Tibial nerve (tissue), 4 donors: ENCODE measurements at places on chromosomes 7 and 10. TPM values are rescaled to one million over a fixed set of nuclear protein-coding genes. Genes with fewer than 3 reads are reported as not detected.

DNA sequence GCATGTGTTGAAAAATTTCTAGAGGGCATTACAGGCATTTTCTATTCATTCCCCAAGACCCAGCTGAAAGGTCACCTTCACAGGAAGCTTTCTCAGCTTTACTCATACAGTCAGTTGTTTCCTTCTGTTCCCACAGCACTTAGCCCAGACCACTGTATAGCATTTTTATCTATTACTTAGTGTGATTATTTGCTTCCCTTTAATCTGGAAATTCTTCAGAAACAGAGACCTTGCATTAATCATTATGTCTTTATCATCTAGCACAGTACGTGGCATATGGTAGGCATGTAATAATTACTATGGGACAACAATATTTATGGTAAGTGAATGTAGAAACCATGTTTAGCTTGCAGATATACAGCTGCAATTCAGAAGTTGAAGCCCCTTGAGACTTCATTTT lies 38.2 kb upstream of the CDK6 start:
- DNase-seq, result no peak

KIAA1217 gene
- 38.5 TPM for total RNA-seq

GRCh38 chr7:159121476-159121875 lies 23.2 kb downstream of the VIPR2 start:
- DNase-seq, result no peak

DNA sequence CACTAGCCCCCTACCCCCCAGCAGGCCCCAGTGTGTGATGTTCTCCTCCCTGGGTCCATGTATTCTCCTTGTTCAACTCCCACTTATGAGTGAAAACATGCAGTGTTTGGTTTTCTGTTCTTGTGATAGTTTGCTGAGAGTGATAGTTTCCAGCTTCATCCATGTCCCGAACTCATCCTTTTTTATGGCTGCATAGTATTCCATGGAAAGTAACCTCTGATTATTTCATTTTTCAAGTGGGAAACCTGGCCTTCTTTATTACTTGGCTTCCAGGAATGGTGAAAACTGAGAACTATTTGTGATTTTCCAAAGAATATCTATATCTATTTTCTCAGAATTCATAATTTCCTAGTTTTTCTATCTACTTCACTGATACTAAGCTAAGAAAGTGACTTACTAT lies 235.0 kb downstream of the MTERF1 start:
- DNase-seq, result no peak

GLI3 gene
- 8.6 TPM for total RNA-seq

GRCh38 chr7:82141427-82141826 lies 302.1 kb downstream of the CACNA2D1 start:
- no peak for DNase-seq

CCDC146 gene
- total RNA-seq, result 23.6 TPM

GRCh38 chr7:84264396-84264795 lies 69.8 kb upstream of the SEMA3A start:
- no peak for DNase-seq

GRCh38 chr7:35533902-35534301 lies 161.0 kb downstream of the HERPUD2 start:
- no peak for DNase-seq

- DNase-seq, result no peak
Measured at GRCh38 chr10:89091496-89091895, 100.9 kb downstream of the FAS start.

DNA sequence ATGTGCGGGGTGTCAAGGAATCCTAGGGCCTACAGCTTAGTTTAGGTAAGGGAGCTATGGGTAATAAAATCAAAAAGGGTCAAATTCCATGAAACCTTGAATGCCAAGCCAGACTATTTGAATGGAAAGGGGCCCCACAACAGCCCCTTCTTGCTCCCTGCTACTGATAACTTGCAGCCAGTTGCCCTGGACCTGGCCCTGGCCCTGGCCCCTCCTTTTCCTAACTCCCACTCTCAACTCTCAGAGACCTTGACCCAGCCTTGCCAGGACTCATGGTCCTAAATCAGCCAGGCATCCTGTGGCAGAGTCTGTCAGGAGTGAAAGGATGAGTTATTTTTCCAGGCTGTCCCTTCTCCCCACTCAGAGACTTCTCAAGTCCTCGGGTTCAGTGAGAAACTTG lies 5.9 kb downstream of the KCNIP2 start:
- DNase-seq, result no peak

- DNase-seq, result peak; percentile 74
Measured at GRCh38 chr10:103616705-103617601, 123.4 kb downstream of the NEURL1 start.

PRSS1 gene
- 5.1 TPM for total RNA-seq

- DNase-seq, result no peak
Measured at GRCh38 chr7:46742601-46743000, 821.5 kb upstream of the IGFBP3 start.

- DNase-seq, result no peak
Measured at GRCh38 chr7:115009139-115009538, 87.2 kb downstream of the MDFIC start.

OPN1SW gene
- not detected for total RNA-seq

DNA sequence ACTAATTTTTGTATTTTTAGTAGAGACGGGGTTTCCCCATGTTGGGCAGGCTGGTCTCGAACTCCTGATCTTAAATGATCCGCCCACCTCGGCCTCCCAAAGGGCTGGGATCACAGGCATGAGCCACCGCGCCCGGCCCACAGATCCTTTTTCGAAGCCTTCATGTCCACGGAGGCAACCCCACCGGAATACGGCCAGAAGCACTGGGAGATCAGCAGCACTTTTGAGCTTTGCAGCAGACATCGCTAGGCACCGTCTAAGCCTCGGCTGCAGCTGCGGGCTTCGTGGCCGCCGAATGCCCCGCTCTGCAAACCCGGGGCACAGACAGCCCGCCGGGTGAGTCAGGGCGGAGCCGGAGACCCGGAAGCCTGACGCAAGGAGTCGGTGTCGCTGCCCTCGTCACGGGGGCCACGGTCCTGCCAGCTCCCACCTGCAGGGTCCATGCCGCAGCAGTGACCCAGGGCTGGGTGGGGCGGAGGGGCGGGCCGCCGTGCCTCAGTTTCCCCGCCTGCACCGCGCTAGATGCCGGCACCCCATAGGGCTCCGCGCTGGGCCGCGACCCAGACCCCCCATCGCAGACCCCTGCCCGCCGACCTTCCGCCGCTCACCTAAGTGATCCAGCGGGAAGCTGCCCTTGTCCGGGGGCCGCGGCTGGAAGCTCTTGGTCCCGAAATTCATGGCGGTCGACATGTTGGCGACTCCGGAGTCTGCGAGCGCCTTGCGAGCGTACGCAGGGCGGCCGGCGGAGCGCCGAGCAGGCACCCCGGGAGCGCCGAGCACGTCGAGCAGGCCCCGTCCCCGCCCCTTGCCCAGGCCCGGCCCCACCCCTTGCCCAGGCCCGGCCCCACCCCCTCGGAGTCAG lies at the start of gene COX19:
Gene COX19 (minus strand): TSS at position 730 of the 862 bp plus-strand sequence. CDS start 40 bp downstream, at position 690.
- DNase-seq, result peak; percentile 69

UNCX gene
- not detected for total RNA-seq

DNA sequence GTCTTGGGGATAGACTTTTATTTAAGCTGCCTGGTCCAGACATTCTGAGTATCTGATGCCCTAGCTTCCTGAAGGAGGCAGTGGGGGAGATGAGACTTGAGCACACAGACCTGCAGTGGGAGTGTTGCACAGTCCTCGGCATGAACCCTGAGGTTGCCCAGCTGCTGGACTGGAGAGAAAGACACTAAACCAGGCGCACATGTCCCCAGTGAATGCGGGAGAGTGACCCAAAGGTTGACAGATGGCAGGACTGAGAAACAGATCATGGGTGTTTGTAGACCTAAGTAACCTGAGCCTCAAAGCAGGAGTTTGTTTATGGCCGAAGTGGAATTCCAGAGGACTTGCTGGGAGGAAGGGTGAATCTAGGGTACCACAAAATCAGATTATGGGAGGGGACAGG lies 15.7 kb upstream of the MSRB2 start:
- no peak for DNase-seq

- no peak for DNase-seq
Measured at GRCh38 chr10:97328646-97329453, 5.7 kb downstream of the FRAT2 start.

- no peak for DNase-seq
Measured at GRCh38 chr10:124974131-124974530, 32.2 kb downstream of the ZRANB1 start.

- DNase-seq, result no peak
Measured at GRCh38 chr7:3244241-3244814, 56.7 kb upstream of the SDK1 start.

PKD2L1 gene
- not detected for total RNA-seq

DNA sequence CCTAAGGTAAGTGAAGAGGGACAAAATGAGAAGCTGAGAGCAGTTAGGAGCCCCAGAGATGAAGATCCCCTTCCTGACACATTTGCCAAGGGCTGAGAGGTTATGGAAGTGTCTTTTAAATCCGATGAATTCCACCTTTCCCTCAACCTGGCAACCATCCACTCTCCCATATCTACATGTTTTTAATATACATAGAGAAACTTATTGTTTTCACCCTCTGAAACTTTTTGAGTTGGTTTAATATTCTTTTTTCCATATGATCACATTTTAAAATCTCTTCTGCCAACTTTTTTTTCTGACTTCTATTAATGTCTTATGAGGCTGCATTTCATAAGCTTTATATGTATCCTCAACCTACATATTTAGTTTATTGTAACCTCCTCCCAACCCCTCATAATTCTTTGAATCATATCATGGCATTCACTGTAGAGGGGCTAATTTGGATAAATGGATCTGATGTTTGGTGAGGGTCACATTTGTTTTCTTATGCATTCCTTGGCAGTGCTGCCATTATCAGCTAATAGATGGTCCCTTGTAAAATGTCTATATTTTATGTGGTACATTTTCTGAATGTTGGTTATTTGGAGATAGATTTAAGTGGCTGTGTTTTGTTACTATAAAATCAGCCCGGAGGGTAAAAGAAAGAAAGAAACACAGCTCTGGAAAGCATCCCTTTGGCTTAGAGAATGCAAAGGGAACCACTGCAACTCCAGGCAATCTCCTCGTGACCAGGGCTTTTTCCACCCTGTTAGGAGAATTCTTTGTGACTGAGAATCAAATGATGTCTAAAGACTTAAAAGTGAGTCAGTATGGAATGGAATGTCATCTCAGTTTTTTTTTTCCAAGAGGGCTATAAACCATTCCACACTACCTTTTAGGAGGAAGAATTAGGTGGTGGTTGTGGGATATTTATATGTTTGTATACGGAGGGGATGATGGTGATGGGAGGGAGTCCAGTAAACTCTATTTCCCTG lies 334.4 kb downstream of the SUGCT start:
- DNase-seq, result no peak

DNA sequence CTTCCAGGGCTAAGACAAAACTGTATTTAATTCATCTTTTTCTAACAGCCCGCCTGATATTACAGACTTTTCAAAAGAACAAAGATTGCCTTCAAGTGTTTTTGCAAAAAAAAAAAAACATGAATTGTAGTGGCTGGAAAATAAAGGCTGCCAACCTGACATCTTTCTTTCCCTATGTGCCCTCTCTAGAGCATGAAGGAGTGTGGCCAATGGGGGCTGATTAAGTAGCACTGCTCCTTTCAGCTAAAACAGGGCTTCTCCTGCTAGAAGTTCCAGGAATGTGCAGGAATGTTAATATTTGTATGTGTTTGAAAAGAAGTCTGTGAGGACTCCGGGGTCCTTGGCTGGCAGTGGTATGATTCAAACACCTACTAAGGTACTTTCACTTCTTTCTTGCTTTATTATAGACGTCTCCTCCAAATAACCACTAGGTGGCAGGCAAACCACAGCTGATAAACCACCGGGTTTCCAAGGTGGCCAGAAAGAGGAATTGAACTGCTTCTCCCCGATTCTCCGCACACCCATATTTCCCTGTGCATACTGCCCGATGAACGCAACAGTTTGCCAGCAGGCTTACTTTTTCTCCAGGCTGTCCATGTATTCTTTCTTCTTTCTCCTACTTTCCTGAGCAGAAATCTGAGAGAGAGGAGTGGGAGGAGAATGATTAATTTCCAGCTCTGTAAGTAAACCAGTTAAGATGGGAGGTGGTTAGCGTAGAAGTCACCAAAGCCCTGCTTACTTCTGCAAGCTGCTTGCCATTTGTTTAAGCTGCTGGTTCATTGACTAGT lies 56.8 kb upstream of the DGKI start:
- no peak for DNase-seq

GPR146 gene
- 91.8 TPM for total RNA-seq

BCL7B gene
- 62.7 TPM for total RNA-seq

ENTPD1 gene
- 26.3 TPM for total RNA-seq

COX15 gene
- total RNA-seq, result 30.1 TPM

DNA sequence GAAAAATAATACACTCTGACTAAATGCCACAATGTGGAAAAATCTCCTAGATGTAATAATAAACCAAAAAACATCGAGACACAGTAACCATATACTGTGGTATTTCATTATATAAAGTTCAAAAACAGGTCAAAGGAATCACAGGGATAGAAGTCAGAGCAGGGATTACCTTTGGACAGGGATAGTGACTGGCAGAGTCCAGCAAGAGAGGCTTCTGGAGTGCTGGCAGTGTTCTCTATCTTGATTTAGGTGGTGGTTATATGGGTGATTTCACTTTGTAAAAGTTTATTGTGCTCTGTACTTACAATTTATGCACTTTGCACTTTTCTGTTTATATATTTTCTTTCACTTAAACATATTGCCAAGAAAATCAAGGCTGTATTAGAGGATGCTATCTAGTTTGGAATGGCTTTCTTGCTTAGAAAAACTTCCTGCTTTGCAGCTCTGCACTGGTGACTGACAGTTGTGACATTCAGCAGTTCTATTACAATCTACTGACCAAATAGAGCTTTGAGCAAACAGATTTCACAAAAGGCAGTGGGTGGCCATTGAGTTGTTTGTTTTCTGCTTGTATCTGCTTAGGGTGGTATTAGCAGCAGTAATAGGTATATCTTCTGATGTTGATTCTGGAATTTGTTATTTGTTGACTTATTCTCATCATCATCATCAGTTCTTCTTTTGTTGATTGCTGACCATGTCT lies 263.6 kb upstream of the LRGUK start:
- no peak for DNase-seq

- DNase-seq, result no peak
Measured at GRCh38 chr7:79837915-79838314, 296.7 kb upstream of the GNAI1 start.

NKX2-3 gene
- total RNA-seq, result not detected

VTI1A gene
- 96.5 TPM for total RNA-seq

GRCh38 chr7:81562581-81562980 lies 207.3 kb downstream of the HGF start:
- no peak for DNase-seq

- no peak for DNase-seq
Measured at GRCh38 chr7:16062269-16062668, 359.1 kb downstream of the CRPPA start.

DNA sequence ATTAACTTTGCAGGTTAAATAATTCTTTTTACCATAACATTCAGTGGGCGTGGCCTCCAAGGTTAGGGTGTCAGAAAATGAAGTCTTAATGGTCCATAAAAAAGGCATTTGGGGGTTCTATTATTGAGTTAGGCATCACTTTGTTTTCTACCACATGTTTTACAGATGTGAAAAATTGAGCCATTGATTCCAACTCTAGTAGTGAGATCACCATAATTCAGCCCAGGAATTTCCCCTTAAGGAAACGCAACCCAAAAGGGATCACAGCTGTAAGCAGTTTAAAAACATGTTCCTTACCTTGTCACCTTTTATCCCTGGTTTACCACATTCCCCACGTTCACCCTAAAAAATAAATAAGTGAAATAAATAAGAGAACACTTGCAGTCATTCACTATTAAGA lies 24.9 kb downstream of the COL28A1 start:
- DNase-seq, result no peak

ASB10 gene
- not detected for total RNA-seq

- DNase-seq, result no peak
Measured at GRCh38 chr7:48148311-48148710, 22.9 kb upstream of the ABCA13 start.
